Left hindlimb (tissue), 1 donor: ENCODE measurements at places on chromosomes 7 and 10.

- DNase-seq = no peak
These were observed 53.2 kb upstream of the TFEC start for GRCh38 chr7:116083796-116084195.

- no peak for DNase-seq
These were observed 795 bp downstream of the LHFPL3 start for GRCh38 chr7:104328970-104329825.

GRCh38 chr7:4134631-4135030 lies 547.5 kb upstream of the FOXK1 start:
- DNase-seq = peak; percentile 12

- no peak for DNase-seq
These were observed 193.7 kb downstream of the ADARB2 start for GRCh38 chr10:1543596-1543995.

DNA sequence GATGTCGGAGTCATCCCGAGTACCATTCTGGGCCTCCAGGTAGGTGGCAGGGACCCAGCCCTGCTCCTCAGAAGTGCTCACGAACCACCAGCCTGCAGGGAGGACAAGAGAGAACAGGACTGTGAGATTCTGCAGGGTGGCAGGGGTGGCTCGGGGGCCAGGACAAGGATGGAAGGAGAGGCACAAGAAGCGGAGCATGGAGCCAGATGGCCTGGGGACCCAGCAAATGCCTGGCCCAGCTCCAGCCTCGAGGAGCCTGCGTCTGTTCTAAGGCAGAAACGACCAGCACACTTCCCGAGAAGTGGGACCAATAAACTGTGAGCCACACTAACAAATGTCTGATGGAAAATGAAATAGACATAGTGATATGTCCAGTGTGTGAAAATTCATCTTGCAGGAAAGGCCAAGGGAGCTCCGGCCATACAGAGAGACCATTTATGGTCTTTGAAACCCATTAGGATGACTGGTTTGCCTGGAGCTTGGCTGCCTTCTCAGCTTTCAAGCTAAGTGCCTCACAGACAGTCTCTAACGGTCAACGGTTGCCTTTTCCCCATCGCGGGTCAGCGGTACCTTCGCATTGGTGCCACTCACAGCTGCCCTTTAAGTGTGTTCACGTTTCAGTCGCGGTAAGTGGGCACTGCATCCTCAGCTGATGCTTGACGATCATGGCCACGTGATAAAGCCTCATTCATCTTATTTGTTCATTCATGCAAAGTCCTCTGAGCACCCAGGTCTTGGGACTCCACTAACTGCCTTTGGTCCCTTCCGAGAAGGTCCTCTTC lies 133.8 kb downstream of the NEURL1 start:
- no peak for DNase-seq

DNA sequence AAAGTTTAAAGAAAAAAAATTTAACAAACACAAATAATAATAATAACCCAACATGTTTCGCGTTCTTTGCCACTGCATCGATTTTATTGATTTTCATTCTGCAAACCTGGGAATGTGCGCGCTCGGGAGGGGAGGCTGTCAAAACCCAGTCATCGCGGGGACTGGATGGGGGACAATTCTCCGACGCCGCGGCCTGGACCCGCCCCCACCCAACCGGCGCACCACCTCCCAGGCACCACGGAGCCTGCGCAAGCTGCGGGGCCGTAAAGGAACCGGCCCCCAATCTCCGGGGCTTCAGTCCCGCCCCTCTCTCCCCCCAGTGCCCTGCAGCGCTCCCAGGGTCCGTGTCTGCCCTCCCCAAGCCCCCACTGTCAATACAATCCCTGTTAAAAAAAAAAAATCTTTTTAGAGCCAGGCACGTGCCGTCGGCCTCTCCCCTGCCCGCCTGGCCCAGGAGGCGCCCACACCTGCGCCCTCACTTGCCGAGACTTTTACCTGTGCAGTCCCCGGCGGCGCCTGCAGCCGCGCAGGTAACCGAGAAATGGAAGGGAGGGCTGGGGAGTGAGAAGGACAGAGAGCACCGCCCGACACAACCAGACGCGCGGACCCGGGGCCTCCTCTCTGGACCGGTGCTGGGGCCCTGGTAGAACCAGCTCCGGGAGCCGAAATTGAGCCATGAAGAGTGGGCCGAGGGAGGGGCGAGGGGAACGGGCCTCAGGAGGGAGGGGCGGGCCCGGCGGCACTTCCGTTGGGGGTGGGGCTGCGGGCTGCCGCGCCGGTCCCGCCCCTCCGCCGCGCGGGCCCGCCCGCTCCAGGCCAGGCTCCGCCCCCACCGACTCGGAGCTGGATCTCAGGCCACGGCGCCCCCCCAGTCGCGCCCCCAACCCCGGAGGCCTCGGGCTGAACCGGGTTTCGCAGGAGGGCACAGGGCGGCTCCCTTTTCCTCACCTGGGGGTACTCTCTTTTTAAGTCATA lies 7.6 kb upstream of the ZNF503 start:
- peak; percentile 73 for DNase-seq

DNA sequence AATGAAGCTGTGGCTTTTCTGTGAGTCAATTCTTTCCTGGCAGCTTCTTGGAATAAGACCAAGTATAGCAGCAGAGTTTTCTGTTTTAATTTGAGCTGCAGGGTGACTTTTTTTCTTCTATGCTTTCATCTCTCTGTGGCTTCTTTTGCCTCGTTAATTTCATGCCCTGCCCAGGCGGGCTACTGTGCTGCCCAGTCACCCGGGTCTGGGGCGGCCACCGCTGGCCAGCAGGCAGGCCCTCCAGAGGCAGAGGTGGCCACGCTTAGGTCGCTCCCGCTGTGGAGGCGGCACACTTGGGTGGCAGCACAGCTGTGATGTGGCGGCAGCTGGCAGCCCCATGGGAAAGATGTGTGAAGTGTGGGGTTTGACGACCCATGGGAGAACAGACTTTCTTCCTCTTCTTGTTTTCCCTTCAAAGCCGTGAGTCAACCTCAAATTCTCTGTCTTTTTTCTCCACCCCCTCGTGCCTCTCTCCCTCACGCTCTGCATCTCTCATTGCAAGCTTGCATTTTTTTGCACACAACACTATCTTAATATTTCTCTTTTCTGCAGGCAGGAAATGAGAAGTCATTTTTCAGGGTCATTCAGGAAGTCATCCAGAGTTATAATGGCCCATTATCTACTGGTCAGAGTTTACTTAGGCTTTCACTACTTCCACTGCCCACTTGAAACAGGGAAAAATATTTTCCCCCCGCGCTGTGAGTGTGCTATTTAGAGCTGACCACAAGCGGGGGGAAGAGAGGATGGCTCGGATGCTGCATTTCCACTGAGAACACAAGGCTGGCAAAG lies 67.8 kb downstream of the EGFR start:
- DNase-seq = peak; percentile 71

- DNase-seq = no peak
These were observed 303.7 kb downstream of the WDR11 start for GRCh38 chr10:121154846-121155245.

DNA sequence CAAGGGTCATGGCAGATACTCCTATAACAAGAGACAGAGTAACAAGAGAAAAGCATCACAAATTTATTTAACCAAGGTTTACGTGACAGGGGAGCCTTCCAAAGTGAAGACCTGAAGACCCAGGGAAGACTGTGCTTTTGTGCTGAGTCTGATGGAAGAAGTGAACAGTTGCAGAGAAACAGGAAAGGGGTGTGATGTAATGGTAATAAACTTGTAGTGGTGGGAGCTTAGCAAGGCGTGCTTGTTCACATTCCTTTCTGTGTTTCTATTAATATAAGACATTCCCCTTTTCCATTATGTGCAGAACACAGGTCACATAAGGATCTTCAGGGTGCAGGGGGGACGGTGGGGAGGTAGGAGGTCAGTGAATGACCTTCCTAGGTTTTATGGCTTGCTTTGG lies 25.5 kb upstream of the C10orf67 start:
- DNase-seq = no peak

DNA sequence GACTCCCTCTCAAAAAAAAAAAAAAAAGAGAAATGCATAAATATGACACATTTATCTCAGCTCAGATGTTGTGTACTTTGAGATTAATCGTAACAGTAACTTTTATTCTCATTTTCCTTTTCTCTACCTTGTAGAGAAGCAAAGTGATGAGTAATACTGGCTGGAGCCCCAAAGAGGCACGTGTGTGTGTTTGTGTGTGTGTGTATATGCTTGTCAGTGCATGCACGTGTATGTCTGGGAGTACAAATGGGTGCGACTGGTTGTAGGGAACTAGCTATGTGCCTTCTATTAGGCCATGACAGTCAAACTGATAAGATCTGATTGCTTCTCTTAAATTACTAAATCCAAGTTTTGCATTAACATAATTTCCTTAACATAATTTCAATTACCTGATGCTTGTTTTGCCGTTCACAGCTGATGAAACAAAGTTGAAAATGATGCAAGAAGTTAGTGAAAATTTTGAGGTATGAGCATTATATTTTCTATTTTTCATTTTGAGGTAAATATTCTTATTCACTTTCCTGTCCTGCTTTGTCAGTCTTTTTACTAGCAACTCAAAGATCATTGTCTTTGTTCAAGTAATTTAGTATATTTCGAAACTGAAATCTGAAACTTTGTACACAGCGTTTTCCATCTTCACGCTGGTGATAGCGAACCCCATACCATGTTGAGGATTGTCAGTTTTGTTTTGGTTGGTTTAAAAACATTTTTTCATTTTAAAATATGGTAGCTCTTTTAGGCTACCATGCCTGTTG lies 3.4 kb downstream of the TRRAP start:
- no peak for DNase-seq

DNA sequence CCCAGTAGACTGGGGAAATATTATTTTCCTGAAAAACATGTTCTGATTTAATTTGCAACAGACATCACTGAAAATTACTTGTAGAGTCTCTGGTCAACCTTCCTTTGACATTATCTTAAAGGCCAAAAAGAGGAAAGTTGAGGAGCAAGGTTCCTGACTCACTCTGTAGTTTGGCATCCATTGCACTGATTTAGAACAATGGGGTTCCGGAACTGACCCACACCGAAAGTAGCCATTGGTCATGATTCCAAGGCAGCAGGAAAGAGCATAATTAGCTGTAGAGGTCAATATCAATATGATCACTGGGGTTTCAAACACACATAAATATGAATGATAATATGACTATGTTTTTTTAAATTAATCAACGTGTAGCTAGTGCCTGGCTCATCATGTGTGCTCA lies 65.8 kb downstream of the DNMBP start:
- DNase-seq = no peak

DNA sequence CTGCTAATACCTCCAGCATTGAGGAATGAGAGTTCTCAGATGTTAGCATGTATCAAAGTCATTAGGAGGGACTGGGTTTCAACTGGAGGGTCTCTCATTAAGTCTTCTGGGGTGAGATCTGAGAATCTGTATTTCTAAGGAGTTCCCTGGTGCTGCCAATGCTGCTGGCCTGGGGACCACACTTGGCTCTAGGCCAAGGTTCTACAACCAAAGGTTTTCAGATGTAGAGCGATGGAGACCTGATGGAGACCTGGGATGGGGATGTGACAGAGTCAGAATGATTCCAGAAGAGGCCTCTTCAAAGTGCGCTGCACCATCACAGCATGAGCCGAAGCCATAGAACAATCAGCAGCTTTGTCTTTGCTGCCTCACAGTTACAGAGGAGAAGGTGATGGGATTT lies 27.2 kb downstream of the ST8SIA6 start:
- no peak for DNase-seq

- DNase-seq = no peak
These were observed 197.4 kb downstream of the RNLS start for GRCh38 chr10:88385601-88386203.

DNA sequence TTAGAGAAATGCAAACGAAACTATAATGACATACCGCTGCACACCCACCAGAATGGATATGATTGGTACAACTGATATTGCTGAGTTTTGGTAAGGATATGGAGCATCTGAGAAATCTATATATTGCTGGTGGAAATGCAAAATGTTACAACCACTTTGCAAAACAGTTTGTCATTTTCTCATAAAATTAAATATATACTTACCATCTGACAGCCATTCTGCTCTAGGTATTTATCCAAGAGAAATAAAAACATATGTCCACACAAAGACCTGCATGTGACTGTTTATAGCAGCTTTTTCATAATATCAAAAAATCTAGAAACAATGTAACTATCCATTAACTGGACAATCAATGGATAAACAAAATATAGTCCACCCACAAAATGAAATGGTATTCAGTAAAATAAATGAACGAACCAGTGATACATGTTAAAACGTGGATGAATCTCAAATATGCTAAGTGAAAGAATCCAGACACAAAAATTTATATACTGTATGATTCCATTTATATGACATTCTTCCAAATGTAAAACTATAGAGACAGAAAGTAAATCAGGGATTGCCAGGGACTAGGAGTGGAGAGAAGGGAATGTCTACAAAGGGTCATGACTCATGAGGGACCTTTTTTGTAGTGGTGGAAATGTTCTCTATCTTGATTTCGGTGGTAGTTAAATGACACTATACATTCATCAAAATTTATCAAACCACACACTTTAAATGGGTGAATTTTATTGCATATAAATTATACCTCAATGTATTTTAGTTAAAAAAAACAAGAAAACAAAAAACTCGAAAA lies 312.0 kb upstream of the GLI3 start:
- no peak for DNase-seq

DNA sequence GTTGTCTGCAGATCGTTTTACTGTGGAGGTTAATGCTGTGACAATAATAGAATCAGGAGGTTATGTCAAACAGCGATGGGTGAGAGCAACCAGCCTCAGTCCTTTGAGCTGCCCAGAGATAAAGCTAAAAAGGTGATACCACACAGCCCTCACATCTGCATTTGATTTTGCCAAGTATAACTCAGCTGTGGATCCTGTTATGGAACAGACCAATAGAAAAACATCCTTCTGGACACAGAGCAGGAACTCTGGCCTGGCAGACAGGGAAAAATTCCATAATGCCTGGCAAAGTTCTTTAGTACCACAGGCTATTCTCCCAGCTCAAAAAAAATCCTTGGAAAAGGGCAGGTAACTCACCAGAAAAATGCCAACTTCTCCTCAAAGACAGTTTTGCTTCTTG lies 87.1 kb upstream of the PDLIM1 start:
- no peak for DNase-seq

- DNase-seq = no peak
These were observed 94.9 kb downstream of the GAD2 start for GRCh38 chr10:26311383-26311940.

GRCh38 chr7:371779-372545 lies 82.0 kb downstream of the FOXL3 start:
- peak; percentile 28 for DNase-seq

DNA sequence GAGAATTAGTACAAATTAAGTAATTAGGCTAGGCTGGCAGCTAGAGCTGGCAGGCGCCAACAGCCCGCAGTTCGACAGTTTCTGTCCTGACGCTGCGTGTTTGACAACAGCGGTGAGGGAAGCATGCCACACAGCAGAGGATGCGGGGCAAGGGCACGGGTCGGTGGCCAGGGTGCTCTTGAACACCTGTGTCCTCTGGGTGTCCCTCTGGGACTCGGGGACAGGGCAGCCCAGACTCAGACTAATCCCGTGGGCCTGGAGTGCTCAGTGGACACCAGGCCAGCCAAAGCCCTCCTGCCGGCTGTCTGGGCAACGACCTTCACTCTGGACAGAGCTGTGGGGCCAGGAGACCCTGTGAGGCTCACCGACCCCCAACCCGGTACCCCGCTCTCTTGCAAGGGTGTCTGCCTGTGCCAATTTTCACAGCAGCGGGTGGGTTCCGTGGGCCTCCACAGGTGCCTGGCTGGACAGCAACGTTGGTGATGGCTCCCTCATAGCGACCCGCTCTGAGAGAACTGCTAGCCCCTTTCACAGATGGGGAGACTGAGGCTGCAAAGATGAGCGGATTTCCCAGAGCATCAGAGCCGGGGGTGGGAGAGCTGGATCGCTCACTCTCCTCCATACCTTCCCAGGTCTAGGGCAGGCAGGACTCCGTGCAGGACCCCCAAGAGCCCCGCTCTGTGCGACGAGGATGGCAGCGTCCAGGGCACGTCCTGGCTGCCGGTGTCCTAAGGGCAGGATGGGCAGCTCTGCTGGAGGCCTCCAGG lies 48.5 kb downstream of the FOXL3 start:
- peak; percentile 22 for DNase-seq
